ENCODE measurements at places on chromosomes 6 and 20.

GRCh38 chr6:105867821-105868220 lies 218.3 kb upstream of the PRDM1 start:
- no peak overlapping the region for H3K4me3 ChIP-seq
- H3K27me3 ChIP-seq: peaks cover 2% of the 10 kb centered on the region
- DNase-seq: no peak
- H3K36me3 ChIP-seq: no peaks in the 10 kb centered on the region
- H3K27ac ChIP-seq: no peak overlapping the region
- no peaks in the 10 kb centered on the region for H3K4me1 ChIP-seq

DNA sequence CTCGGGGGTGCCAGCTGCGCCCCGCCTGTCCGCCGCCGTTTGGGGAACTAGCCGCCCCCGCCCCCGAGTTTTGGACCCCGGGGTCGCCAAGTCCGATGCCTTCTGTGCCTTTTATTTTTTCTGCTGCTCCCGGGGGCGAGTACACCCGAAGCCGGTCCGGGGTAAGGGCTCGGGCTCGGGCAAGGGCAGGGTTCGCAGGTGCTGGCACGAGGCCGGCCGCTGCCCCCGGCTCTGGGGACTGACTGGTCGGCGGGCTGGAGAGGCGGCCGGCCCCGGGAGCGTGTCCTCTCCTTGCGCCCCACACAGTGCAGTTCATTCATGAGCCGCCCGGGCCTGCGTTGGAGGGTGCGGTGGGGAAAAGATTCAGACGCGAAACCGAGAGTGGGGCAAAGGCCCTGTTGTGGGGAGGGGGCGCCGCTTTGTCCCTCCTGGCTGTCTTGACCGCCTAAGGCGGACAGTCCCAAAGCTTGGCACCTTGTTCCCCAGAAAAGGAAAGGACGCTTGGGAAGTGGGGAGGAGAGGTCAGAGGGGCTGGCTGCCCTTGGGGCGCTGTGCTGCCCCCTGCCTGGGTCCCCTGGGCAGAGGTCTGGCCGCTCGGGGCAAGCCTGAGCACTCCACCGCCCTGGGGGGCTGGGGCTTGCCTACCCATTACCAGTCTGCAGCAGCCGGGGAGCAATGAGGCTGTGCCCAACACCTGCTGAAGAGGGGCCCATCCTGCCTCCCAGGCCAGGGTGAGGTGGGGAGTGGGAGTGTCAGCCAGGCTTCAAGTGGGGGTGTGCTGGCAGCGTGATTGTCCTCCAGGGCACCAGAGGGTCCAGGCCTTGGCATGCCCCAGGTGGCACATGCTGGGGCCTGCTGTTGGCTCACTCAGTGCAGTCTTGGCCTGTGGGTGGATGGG lies 915 bp downstream of the TMEM63B start:
- H3K27me3 ChIP-seq: no peaks in the 10 kb centered on the region
- H3K36me3 ChIP-seq: no peaks in the 10 kb centered on the region
- no peak overlapping the region for H3K27ac ChIP-seq
- no peak for DNase-seq
- H3K4me1 ChIP-seq: peaks cover 27% of the 10 kb centered on the region

GRCh38 chr20:47664068-47664437 lies 121.2 kb downstream of the SULF2 start:
- H3K4me3 ChIP-seq: no peak overlapping the region
- peaks cover 14% of the 10 kb centered on the region for H3K36me3 ChIP-seq
- peaks cover 7% of the 10 kb centered on the region for H3K4me1 ChIP-seq

DNA sequence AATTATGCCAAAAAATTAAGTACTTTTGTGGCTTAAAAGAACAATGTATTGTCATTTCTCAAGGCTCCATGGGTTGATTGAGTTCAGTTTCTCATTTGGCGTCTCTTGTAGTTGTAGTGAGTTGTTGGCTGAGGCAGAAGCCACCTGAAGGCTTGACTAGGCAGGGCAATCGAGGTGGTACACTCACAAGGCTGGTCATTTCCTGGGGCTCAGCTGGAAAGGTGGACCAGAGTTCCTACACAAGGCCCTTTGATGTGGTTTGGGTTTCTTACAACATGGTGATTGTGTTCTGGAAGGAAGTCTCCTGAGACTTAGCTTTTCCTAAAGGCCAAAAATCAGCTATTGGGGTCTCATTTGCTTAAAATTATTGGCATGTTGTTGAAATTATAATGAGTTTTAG lies 22.6 kb downstream of the MAS1 start:
- no peaks in the 10 kb centered on the region for H3K36me3 ChIP-seq
- H3K4me3 ChIP-seq: no peak overlapping the region
- no peaks in the 10 kb centered on the region for H3K4me1 ChIP-seq
- peaks cover 20% of the 10 kb centered on the region for H3K27me3 ChIP-seq

GRCh38 chr6:110356778-110357177 lies 1.4 kb downstream of the METTL24 start:
- DNase-seq: no peak
- H3K4me1 ChIP-seq: peaks cover 11% of the 10 kb centered on the region
- H3K27me3 ChIP-seq: no peaks in the 10 kb centered on the region

- no peak overlapping the region for H3K27ac ChIP-seq
- H3K27me3 ChIP-seq: no peaks in the 10 kb centered on the region
- peaks cover 5% of the 10 kb centered on the region for H3K36me3 ChIP-seq
- DNase-seq: no peak
Observed at GRCh38 chr20:56382696-56383095, 9.3 kb downstream of the AURKA start.

- H3K27ac ChIP-seq: no peak overlapping the region
- peaks cover 28% of the 10 kb centered on the region for H3K4me1 ChIP-seq
- H3K36me3 ChIP-seq: no peaks in the 10 kb centered on the region
- peaks cover 6% of the 10 kb centered on the region for H3K27me3 ChIP-seq
Observed at GRCh38 chr6:157239671-157240058, 83.7 kb downstream of the TMEM242 start.

GRCh38 chr20:5221061-5221430 lies 94.2 kb downstream of the CDS2 start:
- no peak overlapping the region for H3K27ac ChIP-seq
- no peak overlapping the region for H3K4me3 ChIP-seq
- no peaks in the 10 kb centered on the region for H3K4me1 ChIP-seq
- no peak for DNase-seq

DNA sequence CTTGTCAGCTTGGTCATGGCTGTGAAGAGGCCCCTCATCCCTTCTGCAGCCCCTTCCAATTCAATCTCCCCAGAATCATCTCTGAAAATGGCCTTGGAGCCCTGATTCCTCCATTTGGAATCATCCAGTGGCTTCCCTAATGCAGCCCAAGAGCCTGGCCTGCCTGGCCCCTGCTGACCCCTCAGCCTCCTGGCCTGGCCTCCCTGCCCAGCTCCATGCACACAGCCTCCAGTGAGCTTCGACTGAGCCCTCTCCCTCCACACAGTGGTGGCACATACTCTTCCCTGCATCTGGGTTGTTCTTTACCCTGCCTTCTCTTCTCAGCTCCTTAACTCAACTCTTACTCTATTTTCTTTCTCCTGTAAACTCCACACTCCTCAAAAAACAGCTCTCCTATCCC lies 120.9 kb downstream of the ANKRD60 start:
- no peaks in the 10 kb centered on the region for H3K4me1 ChIP-seq
- DNase-seq: no peak
- no peak overlapping the region for H3K27ac ChIP-seq
- H3K27me3 ChIP-seq: peaks cover 33% of the 10 kb centered on the region

DNA sequence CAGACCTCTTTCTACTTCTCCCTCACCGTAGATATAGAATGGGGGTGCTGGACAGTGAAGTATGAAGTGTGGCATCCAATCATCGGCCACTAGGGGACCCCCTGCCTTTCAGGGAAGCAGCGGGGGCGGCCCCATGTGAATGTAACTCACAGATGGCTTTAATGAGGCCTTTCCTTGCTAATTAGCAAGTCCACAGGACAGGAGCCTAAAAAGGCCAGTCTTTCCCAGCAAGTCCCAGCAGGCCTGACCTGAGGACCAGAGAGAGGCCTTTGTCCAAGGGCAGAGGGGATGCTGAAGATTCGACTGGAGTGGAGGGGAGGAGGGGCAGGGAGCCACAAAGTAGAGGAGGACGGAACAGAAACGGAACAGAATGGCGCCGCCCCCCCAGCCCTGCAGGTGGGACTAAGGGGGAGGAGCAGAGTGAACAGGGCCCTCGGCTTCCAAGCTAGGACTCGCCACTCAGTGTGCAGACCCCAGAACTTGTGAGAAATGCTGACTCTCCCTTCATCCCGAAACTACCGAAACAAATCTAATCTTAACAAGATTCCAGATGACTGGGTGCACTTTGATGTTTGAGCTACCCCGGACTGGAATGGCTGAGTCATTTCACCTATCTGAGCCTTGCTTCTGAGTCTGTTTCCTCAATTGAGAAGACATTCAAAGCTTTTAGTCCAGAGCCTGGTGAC lies 5.8 kb downstream of the C6orf132 start:
- no peaks in the 10 kb centered on the region for H3K4me1 ChIP-seq
- no peak overlapping the region for H3K4me3 ChIP-seq
- no peaks in the 10 kb centered on the region for H3K27me3 ChIP-seq
- H3K27ac ChIP-seq: no peak overlapping the region
- no peak for DNase-seq

DNA sequence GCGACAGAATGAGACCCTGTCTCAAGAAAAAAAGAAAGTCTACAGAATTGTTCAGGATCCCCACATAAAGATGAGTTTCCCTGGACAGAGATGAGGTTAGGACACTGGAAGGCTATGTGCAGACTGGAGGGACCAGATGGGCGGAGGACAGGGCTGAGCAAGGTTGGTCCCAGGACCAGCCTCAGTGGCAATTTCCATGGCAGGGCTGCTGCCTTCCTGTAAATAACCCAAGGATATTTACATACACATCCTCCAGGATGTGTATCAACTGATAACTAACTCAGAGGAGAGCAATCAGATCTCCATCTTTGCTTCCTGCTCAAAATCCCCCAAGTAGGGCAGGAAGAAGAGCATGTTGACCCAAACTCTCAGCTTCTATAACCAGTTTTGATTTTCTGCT lies 58.8 kb downstream of the RSPH3 start:
- DNase-seq: no peak
- no peak overlapping the region for H3K27ac ChIP-seq
- no peaks in the 10 kb centered on the region for H3K36me3 ChIP-seq

GRCh38 chr6:110422444-110422822 lies 7.1 kb upstream of the DDO start:
- no peaks in the 10 kb centered on the region for H3K27me3 ChIP-seq
- H3K4me3 ChIP-seq: no peak overlapping the region
- DNase-seq: no peak
- H3K4me1 ChIP-seq: no peaks in the 10 kb centered on the region

DNA sequence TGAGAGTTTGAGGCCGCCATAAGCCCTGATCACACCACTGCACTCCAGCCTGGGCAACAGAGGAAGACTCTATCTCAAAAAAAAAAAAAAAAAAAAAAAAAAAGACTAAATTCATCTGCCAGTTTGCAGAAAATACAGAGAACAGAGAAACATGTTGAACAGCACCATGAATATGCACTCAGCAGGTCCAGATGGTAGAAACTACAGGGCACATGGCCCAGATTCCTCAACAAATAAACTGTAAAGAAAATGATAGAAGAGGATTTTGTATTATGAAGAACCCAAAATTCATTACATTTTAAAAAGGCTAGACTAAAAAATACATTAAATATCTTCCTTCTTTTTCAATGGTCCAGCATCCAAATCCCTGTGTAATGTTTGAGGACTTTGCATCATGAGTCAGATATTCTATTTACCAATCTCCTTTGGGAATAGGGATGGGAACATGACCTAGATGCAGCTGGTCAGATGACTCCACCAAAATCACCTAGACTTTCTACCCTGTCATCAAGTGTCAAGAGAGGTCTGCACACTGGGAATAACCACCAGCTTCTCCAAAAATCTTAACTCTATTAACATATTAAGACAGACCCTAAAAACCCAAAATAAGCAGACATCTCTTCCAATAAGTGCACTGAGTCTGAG lies 189.1 kb upstream of the TCF21 start:
- no peaks in the 10 kb centered on the region for H3K36me3 ChIP-seq
- H3K4me3 ChIP-seq: no peak overlapping the region

GRCh38 chr6:78615430-78615904 lies 251.9 kb upstream of the IRAK1BP1 start:
- no peak overlapping the region for H3K4me3 ChIP-seq
- no peaks in the 10 kb centered on the region for H3K36me3 ChIP-seq
- H3K27me3 ChIP-seq: no peaks in the 10 kb centered on the region

GRCh38 chr6:87881342-87881895 lies 166.2 kb upstream of the SPACA1 start:
- no peak overlapping the region for H3K27ac ChIP-seq
- no peak for DNase-seq

DNA sequence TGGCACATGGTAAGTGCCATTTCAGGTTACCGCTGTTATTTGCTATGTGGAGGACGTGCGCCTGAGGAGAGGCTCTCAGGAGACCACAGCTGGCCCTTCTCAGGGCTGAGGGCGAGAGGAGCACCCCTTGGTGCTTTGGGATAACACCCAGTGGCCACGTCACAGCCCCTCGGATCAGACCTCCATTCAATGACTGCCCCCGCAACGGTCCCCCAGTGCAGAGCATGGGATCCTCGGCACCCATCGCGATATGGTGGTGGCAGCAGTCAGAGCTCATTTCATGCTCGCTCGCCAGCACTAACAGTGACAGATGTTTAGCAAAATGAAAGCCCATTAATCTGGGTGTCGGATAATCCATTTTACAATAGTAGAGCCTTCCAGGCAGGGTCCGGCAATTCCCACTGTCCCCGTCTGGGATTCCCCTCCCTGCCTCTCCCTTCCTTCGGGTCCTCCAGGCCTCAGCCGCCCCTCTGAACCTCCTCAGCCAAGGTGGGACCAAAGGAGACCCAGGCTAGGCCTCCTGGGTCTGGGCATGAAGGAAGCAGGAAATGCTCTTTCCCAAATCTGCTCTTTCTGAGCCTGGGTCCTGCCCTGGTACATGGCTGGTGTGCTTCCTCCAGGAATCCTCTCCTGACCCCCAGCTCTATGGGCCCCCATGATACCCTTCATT lies 117.1 kb downstream of the GRM4 start:
- no peak for DNase-seq
- no peak overlapping the region for H3K27ac ChIP-seq
- H3K27me3 ChIP-seq: peaks cover 49% of the 10 kb centered on the region
- no peak overlapping the region for H3K4me3 ChIP-seq
- H3K4me1 ChIP-seq: peaks cover 4% of the 10 kb centered on the region
- H3K36me3 ChIP-seq: no peaks in the 10 kb centered on the region

All from T-cell (primary cell).